ENCODE measurements at places on chromosomes 4 and X.

- DNase-seq: no peak
These were observed 31.0 kb upstream of the ADRA2C start for GRCh38 chr4:3735196-3735595.

- no peak for DNase-seq
These were observed 227.8 kb downstream of the DCLK2 start for GRCh38 chr4:150305995-150306394.

- no peak for DNase-seq
These were observed 97.5 kb downstream of the HNRNPD start for GRCh38 chr4:82276332-82276640.

DNA sequence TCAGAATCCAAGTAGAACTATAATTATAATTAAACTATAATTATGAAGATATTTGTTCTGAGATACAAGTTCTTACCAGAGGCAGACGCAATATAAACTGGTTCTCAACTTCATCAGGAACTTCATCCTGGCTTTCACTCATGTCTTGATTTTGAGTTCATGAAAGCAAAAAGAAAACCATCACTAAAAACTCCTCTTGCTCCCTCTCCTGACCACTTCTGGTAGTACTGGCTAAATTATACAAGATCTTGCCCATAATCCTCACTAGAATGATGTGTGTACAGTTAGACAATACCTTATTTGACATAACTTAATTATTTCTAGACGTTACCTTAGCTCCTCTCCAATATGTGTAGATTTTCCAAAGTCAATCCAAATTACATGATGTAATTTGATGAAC lies 3.7 kb downstream of the TAF7L start:
- no peak for DNase-seq

DNA sequence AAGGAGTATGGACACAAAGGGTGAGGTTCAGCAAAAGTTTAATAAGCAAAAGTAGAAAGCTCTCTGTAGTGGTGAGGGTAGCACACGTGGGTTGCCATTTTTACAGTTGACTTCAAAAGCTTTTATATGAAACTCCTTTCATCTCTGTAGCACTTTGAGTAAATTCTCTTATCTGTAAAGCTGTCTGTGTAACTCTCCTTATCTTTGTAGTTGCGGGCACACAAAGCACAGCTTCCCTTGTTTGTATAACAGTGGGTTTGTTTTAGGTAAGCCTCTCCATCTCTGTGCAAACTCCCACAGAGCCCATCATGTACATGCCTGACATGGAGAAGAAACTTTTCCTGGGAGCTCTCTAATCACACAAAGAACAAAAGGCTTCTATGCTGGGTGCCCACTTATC lies 325.9 kb upstream of the PABPC5 start:
- no peak for DNase-seq

DNA sequence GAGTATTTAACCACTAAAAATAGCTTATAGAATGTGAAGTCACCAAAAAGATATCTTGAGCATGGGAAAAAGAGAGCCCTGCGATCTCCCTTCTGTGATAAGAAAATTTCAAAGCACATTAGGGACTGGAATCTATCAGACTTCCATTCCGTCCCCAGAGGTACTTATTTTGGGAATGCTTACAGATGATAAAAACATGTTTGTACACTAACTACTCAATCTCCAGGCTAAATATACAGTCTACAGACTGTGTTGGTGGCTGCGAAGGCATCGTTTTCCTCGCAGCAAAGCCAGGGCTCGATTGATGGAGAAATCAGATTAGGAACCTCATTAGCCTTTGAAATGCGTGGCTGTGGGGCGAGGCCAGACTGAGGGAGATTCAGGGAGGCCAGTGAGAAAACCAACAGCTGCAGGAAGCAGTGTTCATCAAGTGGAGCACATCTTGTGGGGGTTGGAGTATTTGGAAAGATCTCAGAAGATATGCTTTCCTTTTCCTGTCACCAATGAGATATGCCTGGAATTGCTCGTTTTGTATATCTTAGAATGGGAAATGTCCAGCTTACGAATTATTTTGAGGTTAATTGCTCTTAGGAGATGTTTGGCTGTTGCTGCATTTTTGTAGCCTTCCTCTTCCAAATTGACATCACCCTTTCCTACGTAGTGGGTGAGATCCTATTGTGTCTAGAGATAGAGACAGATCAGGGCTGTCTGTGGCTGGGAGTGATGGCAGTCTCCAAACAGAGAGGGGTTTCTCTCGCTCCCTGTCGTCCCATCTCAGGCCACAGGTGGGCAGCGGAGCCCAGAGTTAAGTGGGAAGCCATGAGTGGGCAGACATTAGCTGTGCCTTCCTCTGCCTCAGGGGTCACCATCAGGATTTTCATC lies 224.9 kb upstream of the FAT1 start:
- no peak for DNase-seq

DNA sequence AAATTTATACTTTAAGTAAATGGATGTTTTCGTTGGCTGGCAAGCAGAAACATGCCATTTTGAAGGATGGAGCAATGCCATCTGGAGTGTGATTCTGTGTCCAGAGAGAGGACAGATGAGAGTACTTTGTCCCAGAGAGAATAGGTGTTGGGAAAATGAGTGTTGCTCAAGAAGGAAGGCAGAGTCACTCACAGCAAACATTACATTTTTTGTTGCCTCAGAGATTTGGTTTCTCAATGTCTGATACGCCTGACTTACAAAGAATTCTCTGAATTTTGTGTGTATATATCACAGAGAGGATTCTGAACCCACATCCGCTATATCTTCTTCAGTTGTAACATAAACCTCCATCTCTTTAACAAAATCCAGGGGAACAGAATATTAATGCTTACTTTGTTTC lies 102.8 kb upstream of the PCDH18 start:
- DNase-seq: no peak

GRCh38 chr4:3301450-3302172 lies 8.8 kb downstream of the RGS12 start:
- no peak for DNase-seq

DNA sequence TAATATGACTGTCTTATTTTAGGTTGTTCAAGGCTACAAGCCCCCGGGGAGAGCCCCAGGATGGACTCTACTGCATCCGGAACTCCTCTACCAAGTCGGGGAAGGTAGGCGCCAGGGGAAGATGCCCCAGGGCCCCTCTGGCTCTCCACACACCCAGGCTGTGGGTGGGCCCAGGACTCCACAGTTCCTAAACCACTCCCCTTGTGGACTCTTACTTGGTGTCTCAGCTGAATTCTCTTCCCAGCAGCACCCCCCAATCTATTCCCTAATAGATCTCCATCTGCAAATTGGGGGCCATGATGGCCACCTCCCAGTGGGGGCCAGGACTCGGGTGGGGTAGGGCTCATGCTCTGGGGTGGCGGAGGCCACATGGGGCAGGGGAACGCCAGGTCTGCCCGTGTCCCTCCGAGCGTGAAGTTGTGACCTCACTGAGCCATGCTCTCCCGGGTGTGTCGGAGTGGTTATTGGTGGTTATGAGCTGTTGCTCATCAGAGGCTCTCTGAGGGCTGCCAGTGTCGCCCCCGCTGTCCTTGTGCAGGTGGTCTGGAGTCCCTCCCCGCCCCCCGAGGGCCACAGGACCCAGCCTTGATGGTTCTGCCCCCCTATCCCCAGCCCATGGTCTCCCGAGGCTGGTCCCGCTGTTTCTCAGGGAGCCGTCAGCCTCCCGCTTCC lies 11.2 kb upstream of the ADD1 start:
- DNase-seq: no peak

Measured in stimulated activated CD4-positive, alpha-beta T cell treated with anti-CD3 and anti-CD28 coated beads, Interleukin-4, amount 100 ng/mL, for 4 hours (primary cell).